ENCODE measurements at places on chromosomes 4 and X. TPM values are rescaled to one million over a fixed set of nuclear protein-coding genes. Genes with fewer than 3 reads are reported as not detected.

GRCh38 chrX:34341258-34341657, 209.1 kb upstream of the FAM47A start:
- H3K4me1 ChIP-seq = no peaks in the 10 kb centered on the region

Gene ANAPC10
- total RNA-seq = 26.0 TPM

Gene AKAP4
- not detected for total RNA-seq

DNA sequence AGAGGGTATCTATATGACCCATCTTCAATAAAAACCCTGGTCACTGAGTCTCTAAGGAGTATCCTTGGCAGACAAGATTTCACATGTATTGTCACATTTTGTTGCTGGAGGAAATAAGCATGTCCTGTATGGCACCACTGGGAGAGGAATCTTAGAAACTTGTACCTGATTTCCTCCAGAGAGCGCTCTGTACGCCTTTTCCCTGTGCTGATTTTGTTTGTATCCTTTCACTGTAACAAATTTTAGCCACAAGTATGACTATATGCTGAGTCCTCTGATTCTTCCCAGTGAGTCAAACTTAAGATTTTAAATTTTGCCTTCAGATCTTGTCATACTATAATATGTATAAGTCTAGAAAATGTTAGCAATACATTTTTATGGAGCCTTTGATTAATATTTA, 102.8 kb downstream of the ITIH6 start:
- no peak overlapping the region for H3K4me3 ChIP-seq
- no peaks in the 10 kb centered on the region for H3K27me3 ChIP-seq
- H3K27ac ChIP-seq = no peak overlapping the region
- no peaks in the 10 kb centered on the region for H3K36me3 ChIP-seq
- H3K4me1 ChIP-seq = no peaks in the 10 kb centered on the region
- DNase-seq = no peak

GRCh38 chr4:8837181-8837841, 34.3 kb downstream of the HMX1 start:
- H3K27ac ChIP-seq = no peak overlapping the region
- DNase-seq = no peak
- no peaks in the 10 kb centered on the region for H3K4me1 ChIP-seq
- no peak overlapping the region for H3K4me3 ChIP-seq
- no peaks in the 10 kb centered on the region for H3K27me3 ChIP-seq

DNA sequence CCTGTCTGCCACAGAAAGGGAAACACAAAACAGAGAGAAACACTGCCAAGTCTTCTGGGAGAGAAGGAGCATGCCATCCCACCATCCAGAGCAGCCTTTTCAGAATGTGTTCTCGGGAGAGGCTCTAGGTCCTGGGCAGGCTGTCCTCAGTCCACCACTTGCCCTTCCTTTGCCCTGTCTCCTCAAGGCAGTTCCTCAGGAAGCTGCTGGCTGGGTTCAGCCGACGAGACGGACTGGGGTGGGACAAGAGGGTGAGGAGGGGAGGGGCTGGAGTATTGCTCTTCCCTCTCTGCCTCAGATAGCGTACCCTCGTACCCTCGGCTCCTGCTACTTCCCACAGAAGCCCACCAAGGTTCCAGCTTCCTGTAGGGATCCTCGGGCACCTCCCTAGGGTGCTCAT, 26.6 kb upstream of the LGI2 start:
- H3K36me3 ChIP-seq = no peaks in the 10 kb centered on the region
- no peaks in the 10 kb centered on the region for H3K4me1 ChIP-seq
- H3K27me3 ChIP-seq = peaks cover 3% of the 10 kb centered on the region

DNA sequence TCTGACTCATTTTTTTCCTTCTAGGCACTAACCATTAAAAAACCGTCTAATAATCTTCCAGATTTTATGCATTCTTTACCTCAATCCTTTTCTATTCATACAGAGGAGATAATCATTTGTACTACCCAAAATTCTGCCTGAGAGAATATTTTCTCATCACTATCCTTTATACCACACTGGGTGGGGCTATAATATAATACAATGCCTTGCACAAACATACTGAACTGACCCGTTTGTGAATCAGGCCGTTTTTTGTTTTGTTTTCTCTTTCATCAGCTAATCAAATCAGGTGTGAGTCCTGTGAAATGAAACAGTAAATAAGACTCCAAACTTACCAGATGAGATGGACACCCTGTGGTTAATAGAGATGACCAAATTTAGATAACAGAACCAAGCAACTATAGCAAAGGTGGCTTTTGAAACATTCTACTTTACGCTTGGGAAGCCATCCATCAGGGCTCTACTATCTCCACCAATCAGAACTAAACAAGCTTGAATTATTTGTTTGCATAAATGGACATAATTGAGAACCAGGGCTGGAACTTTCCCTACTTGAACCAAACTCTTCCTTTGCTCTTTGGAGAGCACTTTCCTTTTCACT, 573.0 kb downstream of the GABRG1 start:
- H3K4me3 ChIP-seq = no peak overlapping the region
- H3K27me3 ChIP-seq = no peaks in the 10 kb centered on the region
- no peaks in the 10 kb centered on the region for H3K4me1 ChIP-seq
- no peak overlapping the region for H3K27ac ChIP-seq
- no peak for DNase-seq

Gene ZFP92
- 1.5 TPM for total RNA-seq

- peaks cover 5% of the 10 kb centered on the region for H3K27me3 ChIP-seq
- H3K4me1 ChIP-seq = peaks cover 5% of the 10 kb centered on the region
- DNase-seq = peak; percentile 22
- H3K4me3 ChIP-seq = peak within 1 kb of the TSS; percentile 38
- H3K36me3 ChIP-seq = no peaks in the 10 kb centered on the region
Observed at GRCh38 chrX:134236626-134237614, at the start of gene CCDC160. Gene CCDC160 (plus strand): TSS chrX:134237182. CDS start chrX:134244801, 7,619 bp downstream.

DNA sequence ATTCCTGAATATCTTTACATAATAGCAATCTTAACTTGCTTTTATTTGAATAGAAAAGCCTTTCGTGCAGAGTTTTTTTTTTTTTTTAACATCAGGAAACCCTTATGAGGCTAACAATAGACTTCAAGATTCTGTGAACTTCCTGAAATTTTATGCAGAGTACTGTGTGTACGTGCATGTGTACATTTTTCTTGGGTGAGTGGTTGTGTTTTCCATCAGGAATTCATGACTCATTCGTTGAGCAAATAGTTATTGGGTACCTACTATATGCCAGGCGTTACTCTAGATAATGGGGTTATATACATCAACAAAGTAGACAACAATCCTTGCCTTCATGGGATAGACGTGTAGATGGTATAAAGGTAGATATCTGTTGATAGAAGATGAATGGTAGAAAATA, 59.1 kb downstream of the MRPL1 start:
- H3K27me3 ChIP-seq = no peaks in the 10 kb centered on the region
- peaks cover 5% of the 10 kb centered on the region for H3K4me1 ChIP-seq
- H3K4me3 ChIP-seq = no peak overlapping the region
- no peak for DNase-seq
- no peak overlapping the region for H3K27ac ChIP-seq
- H3K36me3 ChIP-seq = peaks cover 54% of the 10 kb centered on the region

DNA sequence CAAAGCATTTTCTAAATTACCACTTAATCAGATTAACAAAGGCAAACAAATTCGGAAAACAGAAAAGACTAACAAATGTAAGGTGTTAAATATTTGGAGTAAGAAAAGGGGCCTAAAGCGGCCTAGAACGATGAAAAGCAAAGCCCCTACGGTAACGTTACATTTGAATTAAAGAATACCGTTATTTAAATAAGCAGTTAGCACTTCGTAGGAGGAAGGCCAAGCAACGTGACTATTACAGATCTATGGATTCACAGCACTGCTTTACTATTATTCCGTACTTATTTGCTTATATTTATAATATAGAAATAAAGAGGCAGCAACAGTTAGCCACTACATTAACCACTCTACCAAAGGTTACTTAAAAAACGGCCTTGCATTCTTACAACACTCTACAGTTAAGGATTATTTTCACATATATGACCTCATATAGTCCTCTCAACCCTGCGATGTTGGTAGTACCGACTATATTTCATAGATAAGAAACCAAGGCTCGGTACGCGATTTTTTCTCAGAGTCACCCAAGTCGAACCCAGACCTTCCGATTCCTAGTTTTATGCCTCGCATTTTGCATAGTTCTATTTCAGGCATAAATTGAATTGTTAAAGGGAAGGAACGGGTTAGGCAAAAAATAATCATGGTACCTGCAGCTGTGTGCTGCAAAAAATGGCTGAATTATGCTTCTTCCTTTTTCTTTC, 2.9 kb downstream of the KLHL15 start:
- peak; percentile 20 for DNase-seq
- peaks cover 34% of the 10 kb centered on the region for H3K4me1 ChIP-seq
- H3K27me3 ChIP-seq = no peaks in the 10 kb centered on the region
- peak overlapping the region; percentile 89 for H3K4me3 ChIP-seq
- H3K36me3 ChIP-seq = peaks cover 30% of the 10 kb centered on the region

Gene CXXC4
- not detected for total RNA-seq

- no peak overlapping the region for H3K4me3 ChIP-seq
- no peak for DNase-seq
- no peaks in the 10 kb centered on the region for H3K4me1 ChIP-seq
Observed at GRCh38 chr4:162499478-162499877, 335.7 kb upstream of the FSTL5 start.

Gene RIBC1
- 1.1 TPM for total RNA-seq

GRCh38 chr4:112545346-112545745, 29.4 kb upstream of the NEUROG2 start:
- H3K4me1 ChIP-seq = no peaks in the 10 kb centered on the region
- no peaks in the 10 kb centered on the region for H3K27me3 ChIP-seq
- DNase-seq = no peak
- no peak overlapping the region for H3K4me3 ChIP-seq
